ENCODE measurements at places on chromosomes 3 and 15.

DNA sequence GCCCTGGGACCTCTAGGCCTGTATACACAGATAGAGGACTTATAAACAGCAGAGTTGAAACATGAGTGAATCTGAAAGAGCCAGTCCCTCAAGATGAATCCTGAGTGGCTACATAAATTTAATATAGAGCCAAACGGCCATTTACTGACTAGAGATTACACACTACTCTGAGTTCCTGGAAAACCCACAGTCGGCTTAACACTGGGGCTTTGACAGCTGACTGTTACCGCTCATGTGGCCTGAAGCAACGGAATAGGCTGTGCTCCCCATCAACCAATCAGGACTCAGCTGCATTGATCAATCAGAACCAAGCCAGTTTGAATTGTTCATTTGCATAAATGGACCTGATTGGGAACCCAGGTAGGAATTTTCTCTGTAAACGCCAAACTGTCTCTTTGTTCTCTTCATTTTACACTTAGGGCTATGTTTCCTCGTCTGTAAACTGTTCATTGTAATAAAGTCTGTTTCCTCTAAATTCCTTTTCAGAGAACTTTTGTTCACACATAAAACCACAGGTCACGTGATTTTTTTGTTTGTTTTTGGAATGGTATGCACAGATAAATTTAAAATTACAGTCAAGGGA is 40.5 kb downstream of the CCNL1 start:
- no peak for DNase-seq

GRCh38 chr3:102159810-102160451 is 274.9 kb upstream of the ZPLD1 start:
- no peak for DNase-seq

DNA sequence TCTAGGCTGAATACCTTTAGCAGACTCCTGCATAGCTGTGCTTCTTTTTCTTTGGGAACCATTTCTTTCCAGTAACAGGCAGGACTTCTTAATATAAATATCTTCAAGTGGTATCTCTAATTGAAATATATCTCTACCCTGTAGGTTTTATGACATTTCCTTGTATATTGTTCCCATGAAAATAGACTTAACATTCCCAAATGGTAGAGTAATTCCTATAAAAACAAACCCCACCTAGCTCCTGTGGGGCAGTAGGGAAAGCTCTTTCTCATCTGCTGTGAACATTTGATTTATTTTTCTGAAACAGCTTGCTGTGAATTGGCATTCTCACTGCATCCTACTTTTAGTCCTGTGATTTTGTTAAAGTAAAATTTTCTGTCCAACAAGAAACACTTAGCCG is 20.8 kb downstream of the SELENOT start:
- DNase-seq: no peak

GRCh38 chr15:31457631-31458526 is 131.2 kb downstream of the KLF13 start:
- DNase-seq: no peak

DNA sequence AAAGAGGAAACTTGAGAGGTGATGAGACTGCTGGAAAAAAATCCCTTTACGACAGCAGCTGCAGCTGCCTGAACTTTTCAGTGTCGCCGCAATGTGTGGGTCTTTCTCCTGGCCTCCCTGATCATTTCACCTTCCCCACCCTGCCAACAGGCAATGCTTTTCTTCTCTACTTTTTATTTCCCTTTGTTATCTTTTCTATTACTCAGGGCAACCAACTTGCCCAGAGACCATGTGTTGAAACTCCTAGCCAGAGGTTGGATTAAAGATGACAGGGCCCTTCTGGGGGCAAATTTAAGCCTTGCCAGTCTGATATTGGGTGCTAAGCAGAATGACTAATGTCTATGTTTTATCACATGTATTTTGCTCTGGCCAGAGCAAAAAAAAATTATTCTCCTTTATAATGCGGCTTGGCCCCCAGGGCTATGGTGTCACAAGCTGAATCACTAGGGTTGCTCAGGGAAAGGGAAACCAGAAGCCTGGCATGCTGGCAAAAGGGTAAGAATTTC is 51.5 kb upstream of the CFAP20DC start:
- no peak for DNase-seq

GRCh38 chr3:25044762-25045710 is 383.0 kb upstream of the RARB start:
- peak; percentile 11 for DNase-seq

DNA sequence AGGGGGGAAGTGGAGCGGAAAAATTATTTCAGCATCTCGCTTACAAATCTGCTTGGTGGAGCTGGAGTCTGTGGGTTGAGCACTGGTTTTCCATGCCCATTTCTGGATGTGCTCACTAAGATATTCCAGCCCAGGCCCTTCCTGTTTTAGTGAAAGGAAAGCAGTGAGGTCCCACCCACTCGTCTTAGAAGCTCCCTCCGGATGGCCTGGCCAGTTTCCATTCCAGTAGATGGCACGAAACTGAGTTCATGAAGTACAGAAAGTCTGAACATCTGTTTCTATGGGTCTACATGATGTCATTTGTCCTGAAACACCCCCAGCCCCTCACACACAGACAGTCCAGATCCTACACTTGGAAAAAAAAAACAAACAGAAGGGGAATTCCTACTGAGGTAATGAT is 31.9 kb upstream of the THSD4 start:
- no peak for DNase-seq

DNA sequence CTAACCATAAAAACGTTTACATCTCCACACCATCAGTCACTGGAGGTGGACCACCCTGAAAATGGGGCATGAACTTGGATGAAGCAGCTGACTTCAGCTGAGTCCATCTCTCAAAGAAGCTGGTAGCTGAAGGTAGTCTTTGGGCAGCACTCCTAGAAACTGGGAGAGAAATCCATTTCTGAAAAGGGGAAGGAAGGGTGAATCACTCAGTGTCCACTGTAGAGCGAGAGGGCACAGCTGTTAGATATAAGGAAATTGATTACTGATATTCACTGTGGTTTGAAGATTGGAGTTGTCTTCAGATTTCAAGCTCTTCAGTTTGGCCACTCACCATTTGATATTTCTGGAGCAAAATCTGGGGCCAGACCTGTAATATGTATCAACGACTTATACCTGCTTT is 499.0 kb upstream of the UBE2E2 start:
- no peak for DNase-seq

DNA sequence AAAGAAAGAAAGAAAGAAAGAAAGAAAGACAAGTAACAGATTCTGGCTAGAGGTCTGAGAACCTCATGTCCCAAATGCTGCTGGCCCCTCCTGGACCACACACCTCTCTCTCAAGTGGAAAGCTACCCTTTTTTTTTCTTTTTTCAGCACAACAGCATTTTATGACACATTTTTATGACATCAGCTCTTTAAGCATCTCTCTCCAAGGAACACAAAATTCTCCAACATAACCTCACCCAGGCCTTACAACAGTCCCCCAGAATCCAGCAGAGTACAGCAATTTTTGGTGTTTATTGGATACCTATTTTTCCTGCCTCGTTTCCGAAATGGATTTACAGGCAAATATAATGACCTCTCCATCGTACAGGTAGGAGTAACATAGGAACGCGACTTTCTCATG is 11.2 kb upstream of the NTRK3 start:
- DNase-seq: no peak

DNA sequence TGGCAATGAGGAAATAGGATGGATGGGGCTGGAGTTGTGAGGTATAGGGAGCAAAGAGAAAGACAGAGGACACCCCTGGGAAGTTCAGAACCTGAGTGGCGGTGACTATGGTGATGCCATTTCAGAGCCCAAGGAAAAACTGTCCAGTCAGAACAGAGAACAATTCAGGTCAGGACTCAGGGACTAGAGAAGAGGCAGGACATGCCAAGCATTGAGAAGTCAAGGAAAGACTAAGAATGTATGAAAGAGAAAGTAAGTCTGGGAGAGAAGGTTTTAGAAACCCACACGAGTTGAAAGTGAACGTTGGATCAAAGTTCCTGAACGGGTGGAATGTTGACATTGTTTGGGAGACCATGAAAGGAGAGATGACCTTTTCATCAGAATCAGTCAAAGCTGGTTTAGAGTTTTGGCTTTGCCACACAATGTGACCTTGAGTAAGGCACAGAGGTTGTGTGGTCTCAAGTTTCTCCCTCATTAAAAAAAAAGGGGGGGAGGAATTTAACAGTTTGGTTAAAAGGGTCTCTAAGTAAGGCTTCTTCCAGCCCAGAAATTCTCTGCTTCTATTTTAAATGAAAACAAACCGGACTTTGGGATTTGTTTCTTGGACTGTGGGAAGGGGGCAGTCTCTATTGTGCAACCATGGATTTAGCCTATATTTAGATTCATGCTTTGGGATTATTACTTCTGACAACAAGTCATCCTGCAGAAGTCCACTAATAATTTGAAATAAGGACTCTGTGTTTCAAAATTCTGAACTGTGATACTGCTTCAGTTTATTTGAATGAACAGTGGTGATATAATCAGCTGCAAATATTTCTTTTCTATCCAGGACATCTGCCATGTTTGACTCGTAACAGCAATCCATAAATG is 315.9 kb upstream of the TBL1XR1 start:
- no peak for DNase-seq

- no peak for DNase-seq
Observed at GRCh38 chr15:60994963-60995475, 234.1 kb downstream of the RORA start.

DNA sequence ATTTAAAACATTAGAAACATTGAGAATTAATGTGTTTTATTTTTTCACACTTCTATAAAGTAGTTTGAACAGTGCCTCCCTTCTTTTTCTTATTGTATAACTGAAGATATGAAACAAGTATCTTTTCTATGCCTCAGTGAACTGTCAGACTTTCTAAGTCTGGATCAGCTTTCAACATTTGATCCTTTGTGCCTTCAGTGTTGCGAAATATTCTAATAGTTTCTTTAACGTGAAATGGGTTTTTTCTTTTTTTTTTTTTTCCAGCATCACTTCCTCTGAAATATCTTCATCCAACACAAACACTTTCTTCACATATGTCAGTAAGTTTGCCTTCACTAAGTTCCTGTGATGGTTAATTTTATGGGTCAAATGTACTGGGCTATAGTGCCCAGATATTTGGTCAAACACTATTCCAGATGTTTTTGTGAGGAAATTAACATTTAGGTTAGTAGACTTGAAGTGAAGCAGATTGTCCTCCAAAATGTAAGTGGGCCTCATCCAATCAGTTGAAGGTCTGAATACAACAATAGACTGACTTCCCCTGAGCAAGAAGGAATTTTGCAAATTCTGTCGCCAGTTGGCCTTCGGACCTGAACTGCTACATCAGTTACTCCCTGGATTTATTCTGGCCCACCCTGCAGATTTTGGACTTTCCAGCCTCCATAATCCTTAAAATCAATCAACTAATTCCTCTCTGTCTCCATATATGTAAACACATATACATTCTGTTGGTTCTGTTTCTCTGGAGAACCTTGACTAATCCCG is 6.4 kb upstream of the CPOX start:
- no peak for DNase-seq

DNA sequence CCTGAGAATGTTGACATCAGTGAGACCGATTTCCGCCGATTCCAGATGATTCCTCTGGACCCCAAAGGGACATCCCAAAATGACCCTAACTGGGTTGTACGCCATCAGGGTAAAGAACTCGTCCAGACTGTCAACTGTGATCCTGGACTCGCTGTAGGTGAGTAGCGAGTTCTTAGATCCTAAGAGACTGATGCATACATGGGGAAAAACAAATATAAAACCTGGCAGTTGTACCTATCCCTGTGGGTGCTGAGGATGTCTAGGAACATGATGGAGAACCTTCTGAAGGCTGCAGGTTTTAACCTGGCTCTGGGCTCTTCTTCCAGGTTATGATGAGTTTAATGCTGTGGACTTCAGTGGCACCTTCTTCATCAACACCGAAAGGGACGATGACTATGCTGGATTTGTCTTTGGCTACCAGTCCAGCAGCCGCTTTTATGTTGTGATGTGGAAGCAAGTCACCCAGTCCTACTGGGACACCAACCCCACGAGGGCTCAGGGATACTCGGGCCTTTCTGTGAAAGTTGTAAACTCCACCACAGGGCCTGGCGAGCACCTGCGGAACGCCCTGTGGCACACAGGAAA is 12.3 kb downstream of the THBS1 start:
- no peak for DNase-seq

GRCh38 chr15:75828429-75828828 is 14.8 kb upstream of the UBE2Q2 start:
- DNase-seq: no peak

GRCh38 chr3:20462723-20463122 is 276.7 kb upstream of the SGO1 start:
- DNase-seq: no peak

DNA sequence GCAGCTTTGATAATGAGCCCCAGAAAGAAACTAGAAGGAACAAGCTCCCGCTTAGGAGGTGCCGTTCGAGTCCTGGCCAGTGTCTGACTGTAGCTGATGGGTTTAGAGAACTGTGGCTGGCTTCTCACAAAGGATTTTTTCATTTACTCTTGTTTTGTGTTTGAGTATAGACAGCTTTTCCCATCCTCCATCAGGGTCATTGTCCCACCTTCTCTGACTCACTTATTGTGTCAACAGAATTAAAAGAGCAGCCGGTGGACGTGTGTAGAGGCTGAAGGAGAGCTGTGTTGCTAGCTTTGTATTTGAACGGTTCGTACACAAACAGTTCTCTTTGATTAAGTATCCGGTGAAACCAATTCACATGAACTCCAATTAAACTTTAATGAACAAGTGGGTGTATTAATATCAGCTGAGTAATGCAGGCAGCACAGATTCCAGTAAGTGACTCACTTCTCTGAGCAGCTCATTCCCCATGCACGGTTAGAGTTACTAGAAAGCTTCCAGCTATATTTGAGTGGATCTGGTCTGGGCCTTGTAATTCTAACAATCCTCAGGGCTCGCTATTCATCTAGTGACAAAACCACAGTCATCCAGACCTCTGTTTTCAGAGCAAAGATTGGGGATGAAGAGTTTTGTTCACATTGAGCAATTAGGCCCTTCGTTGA is 141.0 kb downstream of the LPP start:
- no peak for DNase-seq

GRCh38 chr3:42166214-42166613 is 75.1 kb downstream of the TRAK1 start:
- DNase-seq: no peak

- no peak for DNase-seq
Observed at GRCh38 chr3:30644615-30645014, 38.2 kb downstream of the TGFBR2 start.

DNA sequence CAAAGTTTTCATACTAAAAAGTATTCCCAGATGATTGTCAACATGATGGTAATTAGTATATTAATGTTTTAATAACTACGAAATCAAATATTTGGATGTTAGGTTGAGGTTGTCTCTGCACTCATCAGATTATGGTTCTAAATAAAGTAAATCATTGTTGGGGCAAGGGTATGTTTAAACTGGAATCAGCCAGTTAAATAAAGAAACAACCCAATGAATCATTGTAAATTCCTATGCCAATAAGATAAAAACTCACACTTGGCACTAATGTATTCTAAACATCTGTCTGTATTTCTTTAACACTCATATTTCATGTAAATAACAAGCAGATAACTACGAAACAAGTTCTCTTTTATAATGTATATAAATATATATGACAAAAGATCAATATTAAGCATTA is 92.7 kb downstream of the PEAK1 start:
- DNase-seq: no peak

- no peak for DNase-seq
Observed at GRCh38 chr3:17580901-17581300, 161.5 kb downstream of the TBC1D5 start.

All from endothelial cell (in vitro differentiated cells).